G401 (cell line): ENCODE measurements at places on chromosomes 16 and 17. TPM values are rescaled to one million over a fixed set of nuclear protein-coding genes. Genes with fewer than 3 reads are reported as not detected.
A peak's percentile ranks its signal among the peaks of the same experiment; 100 is the strongest.

- DNase-seq: no peak
These were observed 59.2 kb downstream of the BEAN1 start for GRCh38 chr16:66486199-66486772.

- DNase-seq: no peak
These were observed 7.8 kb downstream of the NACA2 start for GRCh38 chr17:61583242-61583641.

The CACNG3 gene
- total RNA-seq: not detected in 2 replicates

The KCNJ12 gene
- total RNA-seq: 3.9 and 4.9 TPM in 2 replicates

The NBR1 gene
- 42.8 and 63.6 TPM in 2 replicates for total RNA-seq

The TPSG1 gene
- not detected in 2 replicates for total RNA-seq

The SLC5A2 gene
- total RNA-seq: not detected in 2 replicates

GRCh38 chr16:64412578-64413280, 709.1 kb downstream of the CDH11 start:
- no peak for DNase-seq

DNA sequence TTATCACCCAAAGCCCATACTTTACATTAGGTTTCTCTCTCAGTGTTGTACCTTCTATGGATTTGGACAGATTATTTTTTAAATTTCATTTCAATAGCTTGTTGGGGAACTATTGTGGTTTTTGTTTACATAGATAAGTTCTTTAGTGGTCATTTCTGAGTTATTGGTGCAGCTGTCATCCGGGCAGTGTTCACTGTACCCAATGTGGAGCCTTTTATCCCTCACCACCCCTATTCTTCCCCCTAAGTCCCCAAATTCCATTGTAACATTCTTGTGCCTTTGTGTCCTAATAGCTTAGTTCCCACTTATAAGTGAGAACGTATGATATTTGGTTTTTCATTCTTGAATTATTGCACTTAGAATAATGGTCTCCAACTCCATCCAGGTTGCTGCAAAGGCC, 57.5 kb downstream of the SLFN11 start:
- DNase-seq: no peak

- no peak for DNase-seq
These were observed 68.7 kb downstream of the ARSG start for GRCh38 chr17:68359791-68360535.

- no peak for DNase-seq
These were observed 14.8 kb upstream of the WFDC1 start for GRCh38 chr16:84279881-84280280.

GRCh38 chr17:1087381-1088241, 90.7 kb downstream of the TIMM22 start:
- DNase-seq: peak; percentile 15

The TAF15 gene
- 18.2 and 23.9 TPM in 2 replicates for total RNA-seq

DNA sequence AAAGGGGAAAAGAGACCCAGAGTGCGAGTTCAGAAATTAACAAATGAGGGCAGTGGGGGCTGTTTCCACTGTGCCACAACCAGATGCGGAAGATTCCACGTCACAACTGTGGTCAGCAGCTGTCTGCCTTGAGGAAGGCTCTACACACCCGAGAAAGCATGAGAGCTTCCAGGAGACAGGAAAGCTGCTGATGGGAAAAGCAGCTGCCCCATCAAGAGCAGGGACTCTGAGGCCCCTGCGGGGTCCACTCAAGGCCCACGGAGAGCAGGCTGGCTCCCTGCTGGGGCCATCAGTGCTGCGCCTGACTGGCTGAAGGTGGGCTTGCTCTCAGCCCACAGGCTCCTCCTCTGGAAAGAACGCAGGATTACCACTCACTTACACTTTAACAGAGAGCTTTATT, 14.8 kb upstream of the TRAP1 start:
- DNase-seq: no peak

The BORCS6 gene
- 24.3 and 25.6 TPM in 2 replicates for total RNA-seq

The FADS6 gene
- total RNA-seq: not detected in 2 replicates

- DNase-seq: no peak
These were observed 188.2 kb upstream of the ANKFN1 start for GRCh38 chr17:55965051-55965450.

DNA sequence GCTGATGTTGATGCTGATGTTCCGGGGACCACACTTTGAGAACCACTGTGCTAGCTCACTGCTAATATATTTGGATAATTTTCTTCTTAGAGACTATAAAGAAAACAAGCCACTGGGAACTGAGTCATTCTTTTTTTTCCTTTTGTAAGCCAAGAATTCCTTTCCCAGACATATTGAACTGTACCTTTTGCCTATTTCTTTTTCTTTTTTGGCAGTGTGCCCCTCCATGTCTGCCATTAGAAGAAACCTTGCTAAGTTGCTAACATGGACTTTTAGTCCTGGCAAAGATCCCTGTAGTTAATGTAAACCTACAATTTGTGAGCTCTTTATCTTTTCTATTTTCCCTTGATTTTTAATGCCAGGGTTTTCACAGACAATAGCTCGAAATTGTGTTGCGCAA, 17.3 kb upstream of the ERCC4 start:
- DNase-seq: no peak

DNA sequence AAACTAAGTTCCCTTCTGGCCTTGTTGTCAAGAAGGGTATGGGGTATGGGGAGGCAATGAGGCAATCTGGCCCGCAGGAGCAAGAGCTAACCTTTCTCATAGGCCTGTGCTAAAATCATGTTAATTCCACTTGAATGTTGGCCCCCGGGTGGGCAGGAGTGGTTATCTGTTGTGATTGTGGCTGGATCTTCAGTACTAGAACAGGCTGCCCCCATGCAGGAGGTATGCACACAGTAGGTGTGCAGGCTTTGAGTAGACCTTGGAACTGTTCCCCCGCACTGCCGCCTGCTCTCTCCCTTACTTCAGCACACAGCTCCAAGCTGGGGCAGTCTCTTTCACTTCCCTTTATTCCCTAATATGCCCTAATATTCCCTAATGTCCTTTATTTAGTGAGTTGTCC, 52.4 kb upstream of the TANGO6 start:
- no peak for DNase-seq

DNA sequence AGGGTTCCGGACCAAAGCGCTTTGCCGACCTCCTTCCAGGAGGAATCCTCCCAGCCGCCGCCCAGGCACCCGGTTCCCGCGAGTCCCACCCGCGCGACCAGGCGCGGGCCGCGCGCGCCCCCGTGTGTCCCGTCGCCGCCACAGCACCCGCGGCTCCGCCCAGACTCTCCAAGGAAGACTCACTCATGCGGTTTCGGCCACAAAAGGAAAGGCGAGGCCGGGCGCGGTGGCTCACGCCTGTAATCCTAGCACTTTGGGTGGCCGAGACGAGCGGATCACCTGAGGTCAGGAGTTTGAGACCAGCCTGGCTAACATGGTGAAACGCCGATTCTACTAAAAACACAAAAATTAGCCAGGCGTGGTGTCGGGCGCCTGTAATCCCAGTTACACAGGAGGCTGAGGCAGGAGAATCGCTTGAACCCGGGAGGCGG, 3.5 kb upstream of the PKMYT1 start:
- DNase-seq: peak; percentile 77

- DNase-seq: no peak
These were observed 538 bp upstream of the FCSK start for GRCh38 chr16:70453892-70454221.

DNA sequence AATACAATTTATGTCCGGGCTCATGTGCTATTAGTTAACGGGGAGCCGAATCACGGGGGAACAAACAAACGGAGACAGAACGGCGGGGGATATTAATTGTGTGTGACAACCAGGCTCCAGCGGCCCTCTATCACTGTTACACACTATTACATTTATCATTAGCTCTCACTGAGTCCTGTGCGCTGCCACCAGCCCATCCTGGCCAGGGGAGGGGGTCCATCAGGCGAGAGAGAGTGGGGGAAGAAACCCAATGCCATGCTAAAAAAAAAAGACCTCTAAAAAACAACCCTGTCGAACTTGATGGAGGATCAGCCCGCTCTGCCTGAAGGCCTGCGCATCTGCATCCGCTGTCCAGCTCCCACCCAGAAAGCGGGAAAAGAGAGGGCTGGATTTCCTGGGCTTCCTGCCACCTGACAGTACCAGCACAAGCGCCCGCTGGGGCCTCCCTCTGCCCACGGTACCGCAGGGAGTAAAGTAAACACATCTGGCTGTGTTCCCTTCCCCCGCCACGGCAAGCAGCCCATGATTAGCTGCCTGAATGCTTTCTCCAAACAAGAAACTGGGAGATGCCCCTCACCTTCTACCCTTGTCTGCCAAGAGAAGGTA, 41.7 kb downstream of the PIPOX start:
- DNase-seq: no peak

The SULT1A3 gene
- 0.75 and 7.5 TPM in 2 replicates for total RNA-seq

- peak; percentile 74 for DNase-seq
These were observed at the start of gene HIC1 for GRCh38 chr17:2054512-2055291. Gene HIC1, plus strand, starts transcription at chr17:2055103. Its CDS starts 1,588 bp downstream, at chr17:2056691.

- no peak for DNase-seq
These were observed 60.9 kb downstream of the CLEC19A start for GRCh38 chr16:19346335-19346922.

The MLX gene
- 14.1 and 44.7 TPM in 2 replicates for total RNA-seq

DNA sequence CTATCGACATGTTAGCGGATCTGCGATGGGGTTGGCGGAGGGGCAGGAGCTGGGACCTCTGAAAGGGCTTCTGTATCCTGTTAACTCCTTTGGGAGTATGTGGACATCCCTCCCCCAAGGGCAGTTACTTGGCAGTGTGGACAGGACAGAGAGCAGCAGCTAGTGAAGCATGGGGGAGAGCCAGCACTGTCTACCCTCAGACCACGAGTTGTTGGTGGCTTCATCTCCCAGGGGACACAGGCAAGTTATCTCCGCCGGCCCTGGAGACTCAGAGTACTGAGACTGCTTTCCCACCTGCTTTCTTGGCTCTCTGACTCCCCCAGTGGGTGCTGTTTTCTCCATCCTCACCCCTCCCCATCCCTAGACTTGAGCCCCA, 5.3 kb upstream of the GFAP start:
- no peak for DNase-seq

The ZFPM1 gene
- total RNA-seq: 0.55 and 1.2 TPM in 2 replicates

The SHISA9 gene
- 0.24 and 0.25 TPM in 2 replicates for total RNA-seq

GRCh38 chr17:81582341-81582740, 30.2 kb upstream of the FAAP100 start:
- DNase-seq: no peak

GRCh38 chr17:40373324-40373723, 8.8 kb upstream of the GJD3 start:
- no peak for DNase-seq

DNA sequence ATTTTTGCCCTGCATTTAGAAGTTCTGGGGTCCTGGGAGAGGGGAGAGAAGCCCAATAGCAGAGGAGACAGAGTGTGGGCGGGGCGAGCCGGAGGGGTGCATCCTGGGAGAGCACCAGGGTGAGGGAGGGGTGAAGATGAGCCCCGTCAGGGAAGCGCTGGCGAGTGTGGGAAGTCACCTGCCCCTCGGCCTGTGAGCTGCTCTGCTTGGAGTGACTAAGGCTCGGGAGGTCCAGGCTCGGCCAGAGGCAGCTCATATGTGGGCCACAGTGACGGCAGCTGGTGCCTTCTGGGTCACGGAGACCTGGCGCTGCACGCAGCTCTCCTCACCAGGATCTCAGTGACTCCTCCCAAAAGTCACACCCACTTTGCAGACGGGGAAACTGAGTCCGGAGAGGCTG, 1.1 kb downstream of the ZG16B start:
- no peak for DNase-seq

- no peak for DNase-seq
These were observed 219.5 kb downstream of the NTN1 start for GRCh38 chr17:9240659-9241370.

GRCh38 chr17:78343187-78343542, 16.7 kb downstream of the SOCS3 start:
- no peak for DNase-seq

GRCh38 chr17:48795444-48796162, 21.4 kb downstream of the TTLL6 start:
- no peak for DNase-seq

DNA sequence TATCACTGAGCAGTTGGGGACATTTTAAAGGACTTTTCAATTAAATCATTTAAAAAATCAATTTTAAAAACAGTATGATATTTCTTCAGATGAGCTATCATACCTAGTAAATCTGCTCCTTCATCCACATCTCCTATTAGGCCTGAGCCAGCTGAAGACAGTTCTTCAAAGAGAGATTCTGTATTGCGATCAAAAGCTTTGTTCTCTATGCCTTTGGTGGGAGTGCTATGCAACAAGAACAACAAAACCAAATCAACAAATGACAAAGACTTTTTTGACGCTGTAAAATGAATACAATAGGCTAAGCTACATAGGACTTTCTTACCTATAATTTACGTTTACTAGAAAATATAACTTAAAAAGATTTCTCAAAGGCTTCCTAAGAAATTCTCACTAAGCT, 106.5 kb downstream of the SPAG9 start:
- DNase-seq: no peak

The CIAPIN1 gene
- 152 and 156 TPM in 2 replicates for total RNA-seq

The ITGB3 gene
- not detected in 2 replicates for total RNA-seq

The SLC38A8 gene
- not detected in 2 replicates for total RNA-seq

DNA sequence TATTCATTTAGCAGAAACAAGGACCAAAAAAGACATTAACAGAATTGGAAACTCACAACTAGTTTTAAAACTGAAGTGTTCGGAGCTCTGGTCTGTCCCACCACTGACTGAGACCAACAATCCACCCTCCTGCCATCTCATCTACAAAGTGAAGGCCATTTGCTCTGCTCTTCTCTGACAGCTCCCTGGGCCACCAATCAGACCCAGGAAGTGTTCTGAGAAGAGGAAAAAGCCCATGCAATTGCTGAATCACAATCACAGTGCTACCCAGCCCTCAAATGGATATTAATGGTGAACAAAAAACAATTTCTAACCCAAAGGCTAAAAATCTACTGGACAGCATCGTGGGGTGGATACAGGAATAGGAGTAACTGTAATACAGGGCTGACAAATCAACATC, 2.1 kb downstream of the RPL23 start:
- DNase-seq: no peak
